ENCODE measurements at places on chromosomes 5 and 9.

DNA sequence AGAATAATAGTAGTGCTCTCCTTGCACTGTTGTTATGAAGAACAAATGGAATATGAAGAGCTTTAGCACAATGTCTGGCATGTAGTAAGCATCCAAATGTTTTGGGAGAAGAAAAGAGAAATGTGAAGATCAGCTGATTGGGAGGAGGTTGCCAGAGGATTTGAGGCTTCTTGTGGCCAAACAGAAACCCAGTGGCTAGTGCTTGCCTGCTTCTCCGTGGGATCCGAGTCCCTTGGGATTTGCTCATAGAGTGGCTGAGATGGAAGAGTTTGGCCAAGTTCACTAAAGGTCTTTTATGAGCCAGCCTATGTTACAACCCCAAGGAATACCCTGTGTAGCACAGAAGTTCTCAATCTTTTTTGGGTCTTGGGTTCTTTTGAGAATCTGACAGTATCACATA is 86.0 kb downstream of the ANGPTL2 start:
- DNase-seq = no peak

DNA sequence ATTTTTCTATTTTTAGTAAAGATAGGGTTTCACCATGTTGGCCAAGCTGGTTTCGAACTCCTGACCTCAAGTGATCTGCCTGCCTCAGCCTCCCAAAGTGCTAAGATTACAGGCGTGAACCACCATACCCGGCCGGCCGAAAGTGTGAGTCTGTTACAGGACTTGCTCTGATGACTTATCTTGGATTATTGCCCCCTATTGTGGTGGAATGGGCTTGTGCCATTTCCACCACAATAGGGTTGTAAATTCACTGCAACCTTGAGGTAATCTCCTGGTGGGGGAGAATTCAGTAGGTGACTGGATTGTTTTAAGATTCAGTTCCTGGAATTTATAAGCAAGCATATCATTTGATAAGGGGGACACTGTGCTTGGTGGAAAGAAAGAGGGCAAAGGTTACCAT is 15.0 kb upstream of the HMGCR start:
- no peak for DNase-seq

- DNase-seq = no peak
Measured at GRCh38 chr5:60598424-60598823, 101.5 kb downstream of the DEPDC1B start.

DNA sequence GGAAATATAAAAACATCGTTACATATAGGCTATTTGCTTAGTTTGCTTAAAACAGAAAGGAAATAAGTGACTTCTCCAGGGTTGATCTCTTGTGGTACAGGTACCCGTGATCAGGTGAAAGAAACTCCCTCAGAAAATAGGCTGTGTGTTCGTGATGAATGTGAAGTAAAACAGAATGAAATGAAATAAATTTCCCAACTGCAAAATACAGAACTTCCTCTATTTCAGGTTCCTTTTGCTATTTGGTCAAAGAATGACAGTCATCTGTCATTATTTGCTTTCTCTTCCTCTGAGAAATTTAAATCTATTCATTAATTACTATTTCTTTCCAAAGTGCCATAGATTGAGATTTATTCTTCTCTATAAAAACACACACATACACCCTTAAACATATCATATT is 408.1 kb downstream of the FAM170A start:
- no peak for DNase-seq

- no peak for DNase-seq
Measured at GRCh38 chr9:87836951-87837705, 45.5 kb upstream of the SPATA31E1 start.

DNA sequence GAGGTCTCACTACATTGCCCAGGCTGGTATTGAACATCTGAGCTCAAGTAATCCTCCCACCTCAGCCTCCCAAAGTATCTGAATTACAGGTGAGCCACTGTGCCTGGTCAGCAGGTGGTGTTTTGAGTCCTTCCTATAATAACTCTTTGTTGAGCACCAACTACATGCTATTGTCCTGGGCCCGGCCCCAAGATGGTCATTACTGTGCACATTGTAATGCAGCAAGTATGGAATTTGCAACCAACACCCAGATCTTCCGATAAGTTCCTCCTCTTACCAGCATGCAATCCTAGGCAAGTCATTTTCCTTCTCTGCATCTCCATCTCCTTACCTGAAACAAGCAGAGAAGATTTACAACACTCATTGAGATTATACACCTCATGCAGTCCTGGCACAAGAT is 510.3 kb upstream of the KLF4 start:
- DNase-seq = no peak

- no peak for DNase-seq
Measured at GRCh38 chr9:7045361-7045760, 287.6 kb downstream of the KDM4C start.

DNA sequence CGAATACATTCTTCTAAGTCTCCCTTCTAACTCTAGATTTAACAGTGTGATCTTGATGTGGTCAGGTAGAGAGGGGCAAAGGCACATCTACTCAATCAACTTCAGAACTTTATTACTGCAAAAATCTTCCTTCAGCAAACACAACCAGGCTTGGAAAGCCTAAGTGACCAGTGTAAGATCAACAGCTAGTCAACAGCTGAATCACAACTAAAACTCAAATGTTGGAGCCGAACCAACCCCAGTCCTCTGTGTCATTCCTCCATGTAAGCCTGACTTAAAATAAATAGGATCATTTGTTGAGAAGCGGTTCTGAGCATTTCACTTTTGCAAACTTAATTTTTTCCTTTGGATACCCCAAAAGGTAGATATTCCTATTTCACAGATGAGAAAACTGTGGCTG is 352.7 kb downstream of the EBF1 start:
- no peak for DNase-seq
